Left renal pelvis (tissue), 4 donors: ENCODE measurements at places on chromosomes 16 and 17. TPM values are rescaled to one million over a fixed set of nuclear protein-coding genes. Genes with fewer than 3 reads are reported as not detected.

Gene CDRT4
- 1.5 TPM for polyA plus RNA-seq

Gene PYCARD
- 8.5 TPM for polyA plus RNA-seq

DNA sequence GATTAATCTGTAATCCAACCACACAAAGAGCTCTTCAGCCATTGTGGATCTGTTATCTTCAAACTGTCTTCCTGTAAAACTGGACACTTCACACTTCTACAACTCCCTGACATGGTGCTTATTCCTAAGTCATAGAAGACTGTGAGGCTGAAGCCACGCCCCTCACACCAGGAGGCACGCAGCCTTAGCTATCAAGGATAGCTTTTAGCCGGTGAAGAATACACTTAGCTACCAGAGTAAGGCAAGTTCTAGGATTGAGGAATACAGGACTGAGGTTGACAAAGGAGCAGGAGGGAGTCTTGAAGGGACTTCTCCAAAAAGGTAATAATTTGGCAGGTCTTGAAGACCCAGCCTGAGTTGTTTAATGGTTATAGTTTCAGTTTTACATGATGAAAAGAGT, 79.8 kb upstream of the GAS7 start:
- no peak for DNase-seq

GRCh38 chr17:6701719-6702118, 11.4 kb downstream of the SLC13A5 start:
- no peak for DNase-seq
